ENCODE measurements at places on chromosomes 6 and 20. TPM values are rescaled to one million over a fixed set of nuclear protein-coding genes. Genes with fewer than 3 reads are reported as not detected.

ULBP2 gene
- 1.1 TPM for total RNA-seq

IL20RA gene
- 2.4 TPM for total RNA-seq

MTFR2 gene
- total RNA-seq: 7.4 TPM

GRCh38 chr6:124197148-124197547, 393.5 kb downstream of the NKAIN2 start:
- H3K27me3 ChIP-seq: no peaks in the 10 kb centered on the region
- H3K4me3 ChIP-seq: no peak overlapping the region
- no peaks in the 10 kb centered on the region for H3K36me3 ChIP-seq
- no peak overlapping the region for H3K27ac ChIP-seq
- peak; percentile 26 for DNase-seq

DNA sequence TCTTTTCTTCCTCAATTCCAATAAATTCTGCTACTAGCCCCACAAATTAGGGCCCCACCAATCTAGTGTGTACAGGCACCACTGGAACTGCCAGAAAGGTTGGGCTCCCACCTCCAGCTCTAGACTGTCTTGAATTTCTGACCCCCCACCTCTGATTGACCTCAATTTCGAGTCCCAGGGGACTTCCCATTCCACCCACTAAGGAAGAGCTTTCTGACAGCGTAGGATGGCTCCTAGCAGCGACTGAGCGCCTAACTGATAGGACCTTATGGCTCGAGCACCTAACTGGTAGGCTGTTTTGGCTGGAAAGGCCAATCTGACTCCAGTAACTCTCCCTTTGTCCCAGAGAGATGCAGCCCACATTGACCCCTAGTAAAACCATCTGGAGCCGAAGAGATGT, 171.6 kb upstream of the ZNF184 start:
- no peak overlapping the region for H3K4me3 ChIP-seq
- H3K4me1 ChIP-seq: no peaks in the 10 kb centered on the region
- H3K36me3 ChIP-seq: no peaks in the 10 kb centered on the region

DNA sequence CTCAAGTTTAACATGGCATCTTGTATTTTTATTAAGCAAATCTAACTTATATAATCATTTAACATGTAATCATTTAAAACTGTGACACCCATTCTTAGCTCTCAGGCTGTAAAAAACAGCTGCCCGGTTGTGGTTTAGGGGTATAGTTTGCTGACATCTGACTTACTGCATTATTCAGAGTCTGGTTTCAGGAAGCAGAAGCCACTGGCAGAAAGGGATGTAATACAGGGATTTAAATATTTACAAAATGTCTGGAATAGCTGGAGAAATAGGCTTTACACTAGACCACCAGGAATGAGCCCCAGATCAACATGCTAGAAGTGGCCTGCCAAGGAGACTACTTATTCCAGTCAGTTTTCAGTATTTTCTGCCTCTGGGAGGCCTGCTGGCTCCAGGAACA, 421.1 kb downstream of the CD109 start:
- no peaks in the 10 kb centered on the region for H3K4me1 ChIP-seq
- H3K36me3 ChIP-seq: no peaks in the 10 kb centered on the region
- no peak overlapping the region for H3K27ac ChIP-seq
- H3K27me3 ChIP-seq: no peaks in the 10 kb centered on the region
- H3K4me3 ChIP-seq: no peak overlapping the region
